Stimulated activated CD8-positive, alpha-beta memory T cell treated with anti-CD3 and anti-CD28 coated beads, Interleukin-4, amount 100 ng/mL, for 1 hour (primary cell): ENCODE measurements at places on chromosomes 11 and 22.
A peak's percentile ranks its signal among the peaks of the same experiment; 100 is the strongest.

DNA sequence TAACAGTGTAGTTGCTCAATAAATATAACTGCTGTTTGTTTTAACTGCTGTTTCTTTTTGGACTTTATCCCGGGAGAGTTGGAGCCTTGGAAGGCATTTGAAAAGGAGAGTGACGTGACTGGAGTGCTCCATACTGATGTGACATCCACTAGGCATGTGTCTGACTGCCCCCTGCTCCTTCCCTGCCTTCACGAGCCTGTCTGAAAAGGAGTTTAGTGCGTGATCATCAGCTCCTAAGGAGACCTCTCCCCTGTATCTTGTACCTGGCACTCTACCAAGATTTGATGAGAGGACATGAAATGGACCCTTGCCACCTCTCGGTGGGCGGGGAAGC is 22.9 kb downstream of the ZBTB16 start:
- no peak for DNase-seq

DNA sequence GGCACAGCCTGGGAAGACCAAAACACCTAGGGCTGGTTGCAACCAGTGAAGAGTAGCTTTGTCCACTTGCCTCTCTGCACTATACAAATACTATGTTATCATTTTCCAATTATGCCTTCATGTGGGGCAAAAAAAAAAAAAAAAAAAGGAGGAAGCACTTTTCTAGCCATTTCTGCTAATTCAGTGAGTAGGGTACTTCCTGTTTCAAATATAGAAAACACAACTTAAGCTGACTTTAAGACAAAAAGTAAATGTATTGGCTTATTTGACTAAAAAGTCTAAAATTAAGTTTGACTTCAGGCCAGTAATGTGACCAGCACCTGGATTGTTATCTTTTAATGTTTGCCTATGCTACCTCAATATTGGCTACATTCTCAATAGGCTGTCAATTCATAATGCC is 15.3 kb downstream of the CCDC73 start:
- DNase-seq, result no peak

DNA sequence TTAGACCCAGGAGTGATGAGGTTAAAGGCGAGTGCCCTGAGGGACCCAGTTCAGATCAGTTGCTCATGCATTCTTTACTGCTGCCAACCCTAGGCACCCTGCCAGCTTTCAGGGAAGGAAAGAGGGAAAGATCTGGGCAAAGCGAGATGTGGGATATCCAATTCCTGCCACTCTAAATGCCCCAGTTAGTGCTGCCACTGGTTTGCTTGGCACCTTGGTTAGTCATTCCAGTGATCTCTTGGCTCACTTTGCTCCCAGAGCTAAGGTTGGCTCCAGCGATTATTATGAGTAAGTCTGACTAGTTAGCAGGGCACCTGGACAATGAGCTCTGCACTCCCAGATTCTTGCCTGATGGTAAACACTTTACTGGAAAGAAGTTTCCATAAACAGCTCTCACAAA is 85.0 kb downstream of the INSC start:
- DNase-seq, result no peak

GRCh38 chr11:57638005-57638781 is 11.5 kb downstream of the YPEL4 start:
- DNase-seq, result no peak

- no peak for DNase-seq
Measured at GRCh38 chr11:111447112-111447471, 65.1 kb downstream of the BTG4 start.

DNA sequence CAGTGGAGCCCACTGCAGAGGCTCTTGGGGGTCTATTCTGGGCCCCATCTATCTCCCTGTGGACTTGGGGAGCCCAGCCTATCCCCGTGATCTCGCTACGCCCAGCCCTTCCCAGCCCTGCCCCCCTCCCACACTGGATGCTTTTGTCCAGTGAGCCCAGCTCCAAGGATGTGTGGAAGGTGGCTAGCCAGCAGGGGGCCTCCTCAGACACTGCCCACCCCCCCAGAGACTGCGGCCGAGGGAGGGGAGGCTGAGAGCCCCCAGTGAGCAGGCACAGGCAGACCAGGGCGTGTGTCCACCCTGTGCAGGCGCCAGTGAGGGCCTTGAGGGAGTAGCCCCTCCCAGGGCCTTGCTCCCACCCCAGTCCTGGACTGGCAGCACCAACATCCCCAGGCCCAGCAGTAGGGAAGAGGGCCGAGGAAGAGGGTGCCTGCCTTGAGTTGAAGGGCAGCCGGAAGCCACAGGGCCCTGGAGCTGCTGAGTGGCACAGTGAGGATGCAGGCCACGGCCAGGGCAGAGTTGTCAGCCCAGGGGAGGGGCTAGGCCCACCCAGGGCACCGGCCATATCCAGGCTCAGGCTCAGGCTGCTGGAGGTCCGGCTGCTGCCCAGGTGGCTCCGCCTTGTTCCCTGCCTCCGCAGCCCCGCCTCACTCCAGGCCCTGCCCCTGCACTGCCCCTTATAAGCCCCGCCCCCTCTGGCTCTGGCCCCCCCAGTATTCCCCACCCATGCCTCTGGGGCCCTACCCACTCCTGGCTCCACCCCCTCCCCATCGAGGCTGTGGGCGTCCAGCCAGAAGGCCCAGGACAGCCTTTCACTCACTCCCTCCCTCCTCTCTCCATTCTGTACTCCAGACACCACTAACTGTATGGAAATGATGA is 28.0 kb downstream of the MOB2 start:
- no peak for DNase-seq

- no peak for DNase-seq
Measured at GRCh38 chr22:43400449-43400848, 11.4 kb upstream of the MPPED1 start.

- DNase-seq, result no peak
Measured at GRCh38 chr11:127070808-127071207, 70.2 kb upstream of the KIRREL3 start.

DNA sequence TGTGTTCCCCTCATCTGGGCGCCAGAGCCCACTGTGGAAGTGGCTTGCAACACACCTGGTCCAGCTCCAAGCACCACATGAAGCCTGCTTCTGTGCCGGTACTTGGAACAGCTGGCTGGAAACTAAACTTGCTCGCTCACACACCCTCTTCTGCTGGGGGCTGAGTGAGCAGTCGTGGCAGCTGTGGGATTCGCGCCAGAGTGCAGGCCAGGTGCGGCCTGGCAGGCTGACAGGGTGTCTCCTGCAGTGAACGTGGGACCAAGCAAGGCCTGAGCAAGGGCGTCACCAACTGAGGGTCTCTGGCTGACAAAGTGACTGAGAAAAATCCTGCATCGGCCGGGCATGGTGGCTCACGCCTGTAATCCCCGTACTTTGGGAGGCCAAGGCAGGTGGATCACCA is 15.2 kb downstream of the SMC1B start:
- DNase-seq, result no peak

- DNase-seq, result no peak
Measured at GRCh38 chr11:88064097-88064705, 111.0 kb downstream of the RAB38 start.

DNA sequence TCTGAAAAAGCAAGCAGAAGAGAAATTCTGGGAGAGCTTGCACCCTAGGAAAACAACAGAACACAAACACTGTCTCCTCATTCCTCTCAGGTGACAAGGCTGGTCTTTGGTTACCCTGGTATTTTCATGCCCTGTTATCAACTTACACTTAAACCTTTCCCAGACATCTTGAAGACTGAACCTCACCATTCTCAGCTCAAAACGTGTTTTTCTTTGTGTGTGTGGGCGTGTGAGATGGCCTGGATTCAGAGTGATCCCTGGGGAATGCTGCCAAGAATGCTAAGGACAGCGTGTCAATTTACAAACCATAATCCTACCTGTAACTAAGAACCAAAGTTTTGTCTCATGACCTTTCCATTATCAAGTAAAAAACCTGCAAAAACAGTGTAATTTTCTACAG is 33.3 kb downstream of the ELF5 start:
- no peak for DNase-seq

DNA sequence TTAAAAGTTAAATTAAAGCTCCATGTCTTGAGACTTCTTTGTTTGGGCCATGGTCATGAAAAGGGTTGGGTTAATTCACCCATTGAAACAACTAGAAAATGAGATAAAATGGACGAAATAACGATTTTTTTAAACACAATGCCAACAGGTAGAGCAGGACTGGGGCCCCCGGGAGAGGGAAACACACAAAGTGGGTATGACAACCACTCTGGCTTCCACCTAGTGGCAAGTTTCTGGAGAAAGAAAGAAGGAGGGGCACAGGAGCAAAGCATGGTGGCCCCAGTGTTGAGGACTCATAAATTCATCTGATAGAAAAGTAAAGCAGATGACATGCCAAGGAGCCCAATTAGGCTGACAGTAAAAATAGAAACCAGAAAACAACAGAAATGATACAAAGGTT is 68.4 kb downstream of the MYEOV start:
- no peak for DNase-seq

DNA sequence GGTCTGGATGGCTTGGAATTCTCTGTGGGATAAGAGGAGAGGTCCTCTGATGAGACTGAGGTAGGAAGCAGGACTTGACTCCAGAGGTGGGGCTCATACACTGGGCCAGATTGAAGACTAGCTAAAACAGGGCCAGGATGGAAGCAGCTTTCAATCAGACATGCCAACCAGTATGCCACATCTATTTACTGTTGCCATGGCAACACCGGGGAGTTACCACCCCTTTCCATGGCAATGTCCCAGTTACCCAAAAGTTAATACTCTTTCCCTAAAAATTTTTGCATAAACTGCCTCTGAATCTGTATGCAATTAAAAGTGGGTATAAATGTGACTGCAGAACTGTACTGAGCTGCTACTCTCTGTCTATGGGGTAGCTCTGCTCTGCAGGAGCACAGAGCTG is 247.5 kb upstream of the ZBED5 start:
- no peak for DNase-seq

DNA sequence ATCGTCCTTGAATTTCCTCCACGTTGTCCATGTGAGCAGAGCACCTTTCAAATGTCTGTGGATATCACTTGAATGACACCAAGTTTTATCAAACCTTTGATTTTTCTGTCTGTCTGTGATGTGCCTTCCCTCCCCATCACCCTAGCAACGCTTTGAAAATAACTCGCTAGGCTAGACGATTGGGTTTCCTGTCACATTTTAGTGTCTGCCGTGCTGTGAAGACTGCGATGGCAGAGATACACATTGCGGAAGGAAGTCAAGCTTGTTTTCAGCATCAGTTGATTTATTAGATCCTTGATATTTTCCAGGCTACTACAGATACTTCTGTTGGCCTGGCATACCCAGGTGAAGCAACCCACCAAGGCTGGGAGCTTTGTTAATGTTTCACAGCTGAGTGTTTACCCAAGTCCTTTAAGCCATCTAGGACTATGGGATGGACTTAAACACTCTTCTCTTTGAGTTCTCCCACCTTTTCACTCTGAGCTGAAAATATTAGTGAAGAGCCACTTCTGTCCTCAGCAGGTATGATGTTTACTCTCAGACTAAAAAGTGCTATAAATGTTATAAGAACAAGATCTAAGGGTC is 93.6 kb upstream of the CD44 start:
- peak; percentile 40 for DNase-seq

- DNase-seq, result no peak
Measured at GRCh38 chr11:12411806-12412727, 34.7 kb downstream of the PARVA start.

- DNase-seq, result no peak
Measured at GRCh38 chr11:122345586-122345985, 229.6 kb upstream of the BLID start.

GRCh38 chr11:20474882-20475517 is 87.5 kb downstream of the PRMT3 start:
- no peak for DNase-seq

- DNase-seq, result no peak
Measured at GRCh38 chr11:87022738-87023137, 15.0 kb upstream of the TMEM135 start.

DNA sequence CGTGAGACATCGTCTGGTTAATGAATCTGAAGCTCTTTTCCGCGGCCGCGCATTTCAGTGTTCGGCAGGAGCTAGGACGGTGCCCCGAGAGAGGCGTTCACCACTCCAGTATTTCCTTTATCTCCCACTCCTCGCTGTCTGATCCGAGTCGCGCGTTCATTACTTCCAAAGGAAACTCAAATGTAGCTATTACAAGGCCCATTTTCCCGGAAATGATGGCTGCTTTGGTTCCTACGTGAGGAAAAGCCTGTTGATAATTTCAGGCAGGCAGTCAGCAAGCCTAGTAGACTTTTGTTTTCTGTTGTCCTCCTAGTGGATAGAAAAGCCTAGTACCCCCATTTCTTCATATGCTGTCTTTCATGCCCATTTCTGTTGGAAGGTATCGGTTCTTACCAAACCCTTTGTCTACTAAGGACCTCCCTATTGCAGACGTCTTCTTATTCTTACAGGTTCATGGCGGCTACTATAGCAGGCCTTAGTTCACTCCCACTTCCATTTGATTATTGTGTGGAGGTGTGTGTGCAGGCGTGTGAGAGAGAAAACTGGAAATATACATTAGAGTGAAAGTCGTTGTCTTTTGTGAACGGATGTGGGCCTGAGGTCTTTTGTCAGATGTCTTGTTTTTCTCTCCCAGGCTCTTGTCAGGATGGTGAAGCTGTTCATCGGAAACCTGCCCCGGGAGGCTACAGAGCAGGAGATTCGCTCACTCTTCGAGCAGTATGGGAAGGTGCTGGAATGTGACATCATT is 737 bp downstream of the RBM4 start:
- DNase-seq, result no peak

GRCh38 chr11:38543986-38544385 is 1946.0 kb upstream of the RAG2 start:
- no peak for DNase-seq

DNA sequence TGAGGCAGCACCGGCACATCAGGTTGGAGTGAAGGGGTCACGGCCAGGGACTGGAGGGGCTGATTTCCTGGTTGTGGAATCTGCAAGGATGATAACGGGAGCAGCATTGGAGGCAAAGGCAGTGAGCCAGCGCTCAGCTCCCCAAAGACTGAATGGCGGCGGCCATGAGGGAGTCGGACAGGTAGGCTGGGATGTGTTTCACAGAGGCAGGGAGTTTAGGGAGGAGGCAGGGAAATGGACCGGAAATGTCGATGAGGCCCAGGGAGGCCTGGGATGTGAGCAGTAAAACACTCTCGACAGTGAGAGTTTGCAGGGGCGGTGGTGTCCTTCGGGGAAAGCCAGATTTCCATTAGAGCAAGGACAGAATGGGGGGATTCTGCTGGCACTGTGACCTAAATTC is 64.2 kb upstream of the EIF3D start:
- DNase-seq, result no peak

- no peak for DNase-seq
Measured at GRCh38 chr11:121927097-121927785, 188.8 kb downstream of the BLID start.

- no peak for DNase-seq
Measured at GRCh38 chr11:107218123-107219013, 200.1 kb upstream of the GUCY1A2 start.

DNA sequence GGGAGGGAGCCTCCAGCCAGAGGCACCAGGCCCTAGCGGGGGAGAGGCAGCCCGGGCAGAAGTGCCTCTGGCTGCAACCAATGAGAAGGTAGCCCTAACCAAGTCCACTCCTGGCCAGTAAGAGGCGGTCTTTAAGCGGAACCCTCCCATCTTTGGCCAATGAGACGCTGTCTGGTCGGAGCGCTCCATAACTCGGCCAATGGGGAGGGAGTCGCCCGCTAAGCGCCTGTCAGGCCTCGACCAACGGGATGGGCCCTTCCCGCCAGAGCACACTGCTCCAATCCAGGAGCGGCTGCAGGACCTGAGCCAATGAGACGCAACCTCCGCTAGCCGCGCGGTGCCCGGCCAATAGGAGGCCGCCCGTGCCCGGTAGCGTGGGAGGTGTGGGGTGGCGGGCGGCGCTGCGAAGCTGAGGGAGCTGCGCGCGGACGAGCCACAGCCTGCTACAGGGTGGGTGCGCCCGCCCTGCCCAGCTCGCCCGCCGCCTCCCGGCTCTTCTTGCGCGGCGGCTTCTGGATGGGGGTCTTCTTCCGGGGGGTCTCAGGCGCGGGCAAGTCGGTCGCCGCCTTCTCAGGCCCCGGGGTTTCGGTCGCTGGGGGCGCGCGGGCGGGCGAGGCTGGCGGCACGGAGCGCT is 12.6 kb downstream of the SCARF2 start:
- DNase-seq, result no peak
